Left lobe of liver (tissue), 2 donors: ENCODE measurements at places on chromosomes 6 and 20. TPM values are rescaled to one million over a fixed set of nuclear protein-coding genes. Genes with fewer than 3 reads are reported as not detected.

DNA sequence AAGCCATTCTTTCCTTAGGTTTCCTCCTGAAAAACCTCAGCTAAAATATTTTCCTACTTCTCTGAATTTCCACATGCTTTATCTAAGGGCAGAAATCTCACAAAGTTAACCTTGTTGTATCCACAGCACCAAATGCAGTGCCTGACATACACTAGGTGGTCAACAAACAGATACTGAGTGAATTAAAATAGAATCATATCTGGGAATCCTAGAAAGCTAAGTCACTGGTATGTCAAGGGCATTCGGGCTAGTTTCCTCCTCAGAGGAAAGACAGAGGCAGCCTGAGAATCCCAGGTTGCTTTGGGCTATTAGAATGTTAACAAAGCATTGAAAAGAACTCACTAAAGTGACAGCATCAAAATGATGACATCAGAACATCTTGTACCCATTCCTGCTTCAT is 132.7 kb upstream of the F13A1 start:
- DNase-seq, result no peak

Gene TMX4
- 30.5 TPM for total RNA-seq

- peak; percentile 90 for DNase-seq
These were observed 182.5 kb downstream of the MAFB start for GRCh38 chr20:40506537-40506939.

GRCh38 chr6:116369964-116370759 is 585 bp upstream of the DSE start:
- no peak for DNase-seq

GRCh38 chr6:125251516-125252220 is 50.1 kb downstream of the HDDC2 start:
- DNase-seq, result no peak

DNA sequence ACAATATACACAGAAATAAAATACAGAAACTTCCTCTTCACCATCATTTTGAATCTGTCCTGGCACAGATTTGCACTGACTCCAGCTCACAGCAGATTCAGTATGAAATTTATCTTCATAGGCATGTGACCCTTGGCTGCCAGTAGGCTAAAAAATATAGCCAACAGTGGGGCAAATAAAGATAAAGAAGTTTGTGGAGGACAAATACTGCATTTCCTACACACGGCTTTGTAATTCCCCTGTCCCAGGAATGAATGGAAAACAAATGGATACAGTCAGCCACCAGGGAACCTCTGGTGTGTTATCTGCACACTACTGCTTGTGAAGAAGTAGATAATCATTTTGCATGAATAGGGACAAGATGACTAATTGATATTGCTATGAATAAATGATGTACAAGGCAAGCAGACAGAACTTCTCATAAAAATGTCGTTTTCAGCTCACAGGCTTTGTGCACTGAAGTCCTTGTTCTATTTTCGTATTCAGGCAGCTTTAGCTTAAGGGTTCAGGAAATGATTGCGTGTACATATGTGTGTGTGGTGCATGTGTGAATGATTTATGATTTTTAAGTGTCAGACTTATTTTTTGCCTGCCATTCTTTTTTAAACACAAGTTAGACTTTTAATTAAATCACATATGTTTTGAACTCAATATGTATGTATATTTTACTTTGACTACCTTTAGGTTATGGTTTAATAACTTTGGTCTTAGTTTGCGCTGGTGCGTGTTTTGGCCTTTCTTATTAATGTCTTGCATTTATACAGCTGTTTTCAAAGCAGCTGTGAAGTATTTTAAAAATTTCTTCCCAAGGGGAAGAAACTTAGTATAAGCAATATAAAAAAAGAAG is 543.8 kb upstream of the JAG1 start:
- DNase-seq, result no peak

Gene SLC2A10
- total RNA-seq, result 44.8 TPM

DNA sequence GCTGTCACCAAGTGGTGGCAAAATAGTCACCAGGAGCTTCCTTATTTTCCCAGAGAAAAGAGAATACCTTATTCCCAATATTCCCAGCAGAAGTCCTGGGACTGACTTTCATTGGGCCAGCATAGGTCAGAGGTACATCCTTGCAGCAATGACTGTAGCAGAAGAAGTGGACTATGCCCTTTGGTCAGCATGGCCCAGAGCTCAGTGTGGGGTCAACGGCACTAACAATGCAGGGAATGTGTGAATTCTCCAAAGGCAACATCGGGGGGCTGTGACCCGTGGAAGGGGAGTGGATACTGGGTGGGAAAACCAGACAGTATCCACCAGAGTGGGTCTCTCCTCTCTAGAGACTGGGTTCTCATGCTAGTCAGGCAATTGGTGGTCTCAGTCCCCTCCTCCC is 15.6 kb upstream of the LBP start:
- peak; percentile 73 for DNase-seq

DNA sequence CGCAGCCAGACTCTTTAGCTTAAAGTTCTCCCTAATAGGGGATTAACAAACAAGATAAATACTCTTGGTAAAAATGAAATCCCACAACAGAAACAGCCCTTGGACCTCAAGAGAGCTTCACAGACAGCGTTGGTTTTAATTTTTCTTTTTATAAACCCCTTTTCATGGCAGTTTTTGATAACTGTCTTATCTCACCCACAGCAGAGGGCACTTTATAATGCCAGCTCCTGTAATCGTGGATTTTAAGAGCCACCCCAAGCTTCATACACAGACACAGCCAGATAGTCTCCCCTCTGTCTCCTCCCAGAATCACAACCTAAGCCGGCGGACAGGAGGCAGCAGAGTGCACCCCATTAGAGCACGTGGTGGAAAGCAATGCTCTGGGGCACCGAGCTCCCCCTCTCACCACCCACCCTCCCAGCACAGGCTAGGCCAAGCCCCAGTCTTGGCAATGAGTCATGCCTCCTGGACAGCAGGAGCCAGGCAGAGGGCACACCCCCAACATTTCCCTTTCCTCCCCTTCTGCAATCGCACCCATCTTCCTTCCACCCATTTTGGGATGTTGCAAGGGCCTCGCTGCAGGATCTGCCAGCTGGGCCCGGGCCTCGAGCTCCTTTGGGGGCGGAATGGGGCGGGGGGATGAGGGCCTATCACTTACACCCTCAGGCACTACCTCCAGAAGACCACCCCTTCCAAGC is 2.4 kb downstream of the JAG1 start:
- DNase-seq, result peak; percentile 58

Gene GABRR1
- total RNA-seq, result not detected

GRCh38 chr20:16490696-16491095 is 82.6 kb downstream of the KIF16B start:
- no peak for DNase-seq

- DNase-seq, result no peak
These were observed 17.2 kb upstream of the MYT1 start for GRCh38 chr20:64146936-64147477.

GRCh38 chr6:45423111-45423823 is 45.5 kb upstream of the SUPT3H start:
- DNase-seq, result no peak

- DNase-seq, result no peak
These were observed 170.0 kb downstream of the TAF4 start for GRCh38 chr20:61895686-61896057.

GRCh38 chr6:130853555-130854183 is 26.5 kb downstream of the SMLR1 start:
- DNase-seq, result peak; percentile 76

- DNase-seq, result no peak
These were observed 52.8 kb upstream of the UST start for GRCh38 chr6:148693882-148694484.

GRCh38 chr20:10255846-10256245 is 37.2 kb downstream of the SNAP25 start:
- no peak for DNase-seq

- no peak for DNase-seq
These were observed 723 bp downstream of the AKIRIN2 start for GRCh38 chr6:87701344-87701675.

Gene JAG1
- 4.3 TPM for total RNA-seq

DNA sequence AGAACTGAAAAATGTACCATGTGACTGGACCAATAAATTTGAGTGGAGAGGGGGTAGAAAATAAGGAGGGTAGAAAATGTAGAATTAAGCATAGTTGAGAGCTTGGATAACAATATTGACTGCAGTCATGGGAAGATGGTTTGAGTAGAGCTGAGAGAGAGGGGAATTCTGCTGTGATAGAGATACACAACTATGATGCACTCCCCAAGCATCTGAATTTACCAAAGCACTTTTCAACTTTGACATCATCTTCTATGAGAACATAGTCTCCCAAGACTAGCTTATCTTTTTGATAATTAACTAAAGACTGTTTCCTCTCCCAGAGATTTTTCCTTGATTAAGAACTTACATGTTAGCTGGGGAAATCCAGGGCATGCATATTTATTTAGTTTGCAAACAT is 103.1 kb downstream of the TNFRSF21 start:
- DNase-seq, result no peak

Gene RBBP8NL
- not detected for total RNA-seq

- no peak for DNase-seq
These were observed 773.4 kb downstream of the KIF16B start for GRCh38 chr20:15799871-15800270.

DNA sequence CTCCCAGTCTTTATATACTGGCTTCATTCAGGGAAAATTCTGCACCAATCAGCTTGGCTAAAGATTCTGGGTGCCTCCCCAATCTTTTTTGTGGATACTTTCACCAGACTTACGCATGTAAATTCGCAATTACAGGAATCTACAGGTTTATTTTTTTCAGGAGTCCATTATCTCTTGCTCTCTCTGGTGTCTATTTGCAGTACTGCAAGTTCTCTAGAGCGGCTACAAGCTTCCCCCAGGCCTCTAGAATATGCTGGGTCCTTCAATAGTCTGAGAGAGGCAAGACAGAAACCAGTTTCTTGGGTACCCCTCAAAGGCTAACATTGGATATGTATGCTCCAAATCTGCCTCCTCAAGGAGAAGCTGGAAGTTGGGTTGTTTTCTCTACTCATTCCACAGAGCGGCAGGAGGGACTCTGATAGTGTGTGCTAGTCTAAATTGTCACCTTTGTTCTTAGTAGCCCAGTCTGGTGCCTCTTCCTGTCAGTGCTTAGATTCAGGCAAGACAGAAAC is 58.5 kb downstream of the SUN5 start:
- no peak for DNase-seq

DNA sequence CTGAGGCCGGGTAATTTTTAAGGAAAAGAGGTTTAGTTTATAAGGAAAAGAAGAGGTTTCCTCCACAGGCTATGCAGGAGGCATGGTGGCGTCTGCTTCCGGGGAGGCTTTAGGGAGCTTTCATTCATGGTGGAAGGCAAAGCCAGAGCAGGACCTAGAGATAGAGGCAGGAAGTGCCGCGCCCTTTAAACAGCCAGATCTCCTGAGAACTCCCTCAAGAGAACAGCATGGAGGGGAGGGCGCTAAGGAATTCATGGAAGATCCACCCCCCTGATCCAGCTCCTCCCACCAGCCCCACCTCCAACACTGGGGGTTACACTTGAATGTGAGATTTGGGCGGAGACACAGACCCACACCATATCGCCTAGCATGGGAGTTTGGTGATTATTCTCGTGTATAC is 13.9 kb upstream of the DACT2 start:
- DNase-seq, result no peak

Gene SPATS1
- total RNA-seq, result not detected

DNA sequence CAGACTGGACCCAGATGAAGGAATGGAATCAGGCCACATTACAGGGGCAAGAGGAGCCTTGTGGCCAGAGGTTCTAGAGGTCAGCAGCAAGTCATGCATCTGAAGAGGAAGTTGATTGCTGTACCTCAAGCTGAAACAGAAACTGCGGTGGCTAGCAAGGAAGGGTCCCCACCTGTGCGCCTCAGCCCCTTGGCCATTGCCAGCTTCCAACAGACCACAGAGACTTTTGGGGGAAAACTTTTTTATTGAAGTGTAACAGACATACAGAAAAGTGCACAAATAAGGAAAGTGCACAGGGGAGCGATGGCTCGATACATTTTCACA is 26.8 kb upstream of the SLC9A8 start:
- no peak for DNase-seq

DNA sequence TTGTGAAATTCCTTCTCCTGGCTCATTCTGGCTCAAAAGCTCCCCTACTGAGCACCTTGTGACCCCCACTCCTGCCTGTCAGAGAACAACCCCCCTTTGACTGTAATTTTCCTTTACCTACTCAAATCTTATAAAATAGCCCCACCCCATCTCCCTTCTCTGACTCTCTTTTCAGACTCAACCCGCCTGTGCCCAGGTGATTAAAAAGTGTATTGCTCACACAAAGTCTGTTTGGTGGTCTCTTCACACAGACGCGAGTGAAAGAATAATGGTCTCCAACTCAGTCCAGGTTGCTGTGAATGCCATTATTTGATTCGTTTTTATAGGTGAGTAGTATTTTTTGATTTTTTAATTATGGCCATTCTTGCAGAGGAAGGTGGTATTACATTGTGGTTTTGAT is 414.1 kb upstream of the FKBP1C start:
- DNase-seq, result no peak

GRCh38 chr6:132476688-132477087 is 36.2 kb downstream of the STX7 start:
- no peak for DNase-seq

- DNase-seq, result no peak
These were observed 83.9 kb upstream of the AFDN start for GRCh38 chr6:167742719-167743303.

GRCh38 chr6:20400456-20401204 is 1.0 kb upstream of the E2F3 start:
- no peak for DNase-seq

- peak; percentile 65 for DNase-seq
These were observed 527 bp downstream of the FBXO30 start for GRCh38 chr6:145814035-145814500.

DNA sequence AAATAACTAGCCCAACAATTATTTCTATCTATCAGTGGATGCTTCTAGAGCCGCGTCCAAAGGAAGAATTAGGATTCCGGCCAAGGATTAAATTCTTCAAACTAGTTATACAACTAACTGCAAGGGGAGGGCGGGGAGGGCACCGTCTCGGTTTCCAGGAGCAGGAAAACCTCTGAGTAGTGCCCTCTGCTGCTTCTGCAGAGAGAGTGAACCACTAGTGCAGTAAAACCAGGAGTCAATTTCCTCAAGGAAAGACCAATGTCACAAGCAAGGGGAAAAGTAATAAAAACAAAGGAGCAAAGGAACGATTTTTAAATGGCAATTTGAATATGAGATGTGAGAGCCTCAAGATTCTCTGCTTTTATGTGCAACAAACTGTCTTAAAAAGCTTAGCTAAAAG is 16.5 kb upstream of the UBE2J1 start:
- peak; percentile 59 for DNase-seq

- no peak for DNase-seq
These were observed 91.0 kb downstream of the REPS1 start for GRCh38 chr6:138897031-138897430.

Gene LRFN2
- 0.05 TPM for total RNA-seq

GRCh38 chr20:16385891-16386290 is 187.4 kb downstream of the KIF16B start:
- no peak for DNase-seq

Gene KCNQ2
- total RNA-seq, result not detected

DNA sequence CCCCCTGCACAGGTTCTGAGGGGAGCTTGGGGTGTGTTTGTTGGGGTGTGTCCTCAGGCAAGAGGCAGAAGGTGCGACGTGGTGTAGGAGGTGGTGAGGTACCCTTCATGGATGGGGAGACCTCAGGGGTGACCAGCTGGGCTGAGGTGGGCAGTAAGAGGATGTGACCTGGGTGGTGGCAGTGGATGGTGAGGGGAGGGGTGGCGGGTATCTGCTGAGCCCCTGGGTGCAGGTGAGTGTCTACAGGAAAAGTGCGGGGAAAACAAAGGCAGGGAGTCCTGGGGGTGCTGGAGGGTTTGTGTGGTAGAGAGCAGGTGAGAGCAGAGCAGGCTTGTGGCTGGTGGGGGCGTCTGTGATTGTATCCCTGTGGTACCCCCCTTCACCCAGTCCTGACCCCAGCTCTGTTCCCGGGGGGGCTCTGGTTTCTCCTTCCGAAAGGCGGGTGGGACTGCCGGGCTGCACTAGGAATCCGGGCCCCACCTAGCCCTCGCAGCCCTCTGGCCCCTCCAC is 631 bp downstream of the RAET1L start:
- no peak for DNase-seq
